CD4-positive, alpha-beta T cell treated with Interleukin-6 at 100 ng/mL for 8 hours (primary cell): ENCODE measurements at places on chromosomes 1 and 21.

DNA sequence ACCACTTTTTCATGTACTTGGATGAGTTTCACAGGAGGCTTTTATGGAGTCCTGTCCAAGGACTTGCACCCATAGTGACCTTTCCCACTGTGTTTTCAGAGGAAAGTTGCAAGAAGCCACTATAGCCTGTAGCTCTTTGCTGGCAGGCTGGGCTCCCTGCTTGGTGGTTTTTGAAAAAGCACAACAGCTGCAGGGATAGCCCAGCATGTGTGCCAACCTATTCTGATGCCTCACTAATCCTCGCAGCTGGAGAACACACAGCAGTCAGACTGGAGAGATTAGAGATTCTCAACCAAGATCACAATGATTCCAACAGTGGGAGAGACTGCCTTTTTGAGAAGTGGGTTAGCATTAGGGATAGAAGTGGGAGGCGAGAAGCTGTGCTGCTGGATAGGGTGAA, 24.1 kb upstream of the ARHGEF11 start:
- no peak for DNase-seq

- peak; percentile 2 for DNase-seq
Measured at GRCh38 chr1:100834777-100835660, 59.6 kb downstream of the EXTL2 start.

DNA sequence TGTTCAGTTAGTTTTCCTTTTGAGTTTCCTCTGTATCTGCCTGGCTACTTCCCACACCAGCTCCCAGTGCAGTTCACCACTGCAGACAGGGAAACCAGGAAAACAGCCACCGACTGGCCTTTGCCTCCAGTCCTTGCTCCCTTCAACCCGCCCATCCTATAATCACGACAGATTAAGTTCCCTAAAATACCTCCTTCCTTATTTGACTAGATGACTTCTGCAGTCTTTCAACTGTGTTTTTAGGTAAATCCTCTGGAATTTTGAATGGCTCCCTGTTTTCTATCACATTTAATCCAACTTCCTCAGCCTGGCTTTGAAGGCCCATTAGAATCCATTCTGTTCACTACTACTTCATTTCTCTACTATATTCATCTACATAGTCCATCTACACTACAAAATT, 37.6 kb downstream of the BEND5 start:
- DNase-seq, result no peak

GRCh38 chr1:59814901-59815825, at the start of gene HOOK1:
Gene HOOK1, plus strand, starts transcription at chr1:59814949. Its CDS starts 169 bp downstream, at chr1:59815118.
- DNase-seq, result no peak

GRCh38 chr1:65866439-65866838, 73.7 kb downstream of the PDE4B start:
- DNase-seq, result no peak

DNA sequence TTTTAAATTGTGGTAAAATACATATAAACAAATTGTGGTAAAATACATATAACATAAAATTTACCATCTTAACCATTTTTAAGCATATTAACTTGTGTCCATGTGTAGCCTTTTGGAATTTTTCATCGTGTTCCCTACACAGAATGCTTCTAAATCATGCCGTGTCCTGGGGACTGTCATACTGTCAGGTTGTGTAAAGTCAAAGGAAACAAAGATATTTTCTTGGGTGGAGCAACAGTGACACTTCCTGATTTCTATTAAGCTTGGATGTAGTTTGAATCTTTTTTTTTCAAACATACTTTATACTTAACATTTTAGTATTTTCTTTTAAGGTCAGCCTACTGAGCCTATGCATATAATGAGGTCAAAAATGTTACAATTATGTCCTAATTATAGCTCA, 32.3 kb downstream of the DOP1B start:
- no peak for DNase-seq

GRCh38 chr1:206651958-206652890, 16.9 kb downstream of the DYRK3 start:
- DNase-seq, result no peak

DNA sequence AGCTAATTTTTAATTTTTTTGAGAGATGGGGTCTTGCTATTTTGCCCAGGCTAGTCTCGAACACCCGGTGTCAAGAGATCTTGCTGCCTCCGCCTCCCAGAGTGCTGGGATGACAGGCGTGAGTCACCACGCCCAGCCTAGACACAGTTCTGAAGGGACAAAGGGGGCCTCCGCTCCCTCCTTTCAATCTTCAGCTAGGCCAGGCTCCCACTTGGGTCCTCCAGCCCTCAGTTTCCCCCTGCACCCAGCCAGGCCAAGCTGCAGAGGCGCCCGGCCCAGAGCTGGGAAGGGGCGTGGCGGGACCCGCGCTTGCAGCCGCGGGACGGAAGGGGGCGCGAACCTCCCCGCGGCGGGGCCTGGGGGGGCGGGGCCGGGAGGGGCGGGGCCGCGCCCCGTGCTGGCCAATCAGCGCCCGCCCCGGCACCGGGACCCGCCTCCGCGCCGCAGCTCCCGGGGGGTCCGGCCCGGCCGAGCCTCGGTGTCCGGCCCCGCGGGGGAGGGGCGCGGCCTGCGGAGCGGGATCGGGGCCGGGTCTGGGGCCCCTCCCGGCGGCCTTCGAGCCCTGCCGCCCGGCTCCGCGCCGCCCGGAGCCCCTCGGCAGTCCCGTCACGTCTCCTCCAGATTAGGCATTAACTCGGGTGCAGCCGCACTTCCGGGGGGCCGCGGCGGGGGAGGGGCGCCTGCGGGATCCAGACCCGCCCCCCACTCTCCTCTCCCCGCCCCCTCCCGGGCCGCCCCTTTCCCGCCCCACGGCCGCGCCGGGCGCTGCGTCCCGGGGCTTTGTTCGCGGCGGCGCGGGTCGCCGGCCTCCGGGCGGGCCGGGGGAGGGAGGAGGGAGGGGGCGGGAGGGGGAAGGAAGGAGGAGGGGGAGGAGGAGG, 559 bp upstream of the AGRN start:
- peak; percentile 77 for DNase-seq

- no peak for DNase-seq
Measured at GRCh38 chr1:50427818-50428779, 4.9 kb upstream of the DMRTA2 start.

DNA sequence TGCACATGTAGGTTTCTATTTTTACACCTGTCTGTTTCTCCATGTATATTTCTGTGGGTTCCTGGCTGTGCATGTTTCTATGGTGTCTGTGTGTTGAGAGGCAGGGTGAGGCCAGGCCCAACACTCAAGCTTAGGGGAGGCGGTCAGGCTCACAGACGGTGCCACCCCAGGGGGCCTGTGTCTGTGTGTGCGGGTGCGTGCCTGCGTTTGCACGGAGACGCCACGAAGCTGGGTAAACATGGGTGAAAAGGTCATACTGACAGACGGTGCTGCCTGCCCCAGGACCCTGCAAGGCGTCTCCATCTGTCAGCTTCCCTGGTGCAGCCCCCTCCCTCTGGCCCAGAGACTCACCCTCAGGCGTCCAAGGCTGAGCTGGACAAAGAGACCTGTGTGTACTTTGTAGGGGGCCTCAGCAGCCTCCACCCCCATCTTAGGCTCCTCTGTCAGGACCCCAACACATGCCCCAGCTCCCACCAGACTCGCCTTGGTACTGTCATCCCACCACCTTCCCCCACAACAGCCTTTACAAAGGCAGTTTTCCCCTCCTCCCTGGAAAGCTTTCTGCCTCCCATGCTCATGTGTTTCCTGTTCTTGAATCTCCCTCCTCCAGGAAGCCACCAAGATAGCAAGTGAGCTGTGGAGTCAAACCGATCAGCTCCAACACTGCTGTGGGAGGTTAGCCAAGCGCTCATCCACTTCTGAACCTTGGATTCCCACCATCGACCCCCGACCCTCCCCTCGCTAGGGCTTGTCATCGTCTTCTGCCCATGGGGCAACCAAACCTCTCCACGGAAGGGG, 34.1 kb downstream of the PTPRF start:
- no peak for DNase-seq
